ENCODE measurements at places on chromosomes 11 and 22.

- no peak for DNase-seq
Observed at GRCh38 chr11:73396251-73396930, 20.2 kb downstream of the RELT start.

GRCh38 chr11:69854713-69855112, 35.5 kb upstream of the FGF3 start:
- no peak for DNase-seq

- no peak for DNase-seq
Observed at GRCh38 chr11:131746201-131746600, 375.8 kb downstream of the NTM start.

DNA sequence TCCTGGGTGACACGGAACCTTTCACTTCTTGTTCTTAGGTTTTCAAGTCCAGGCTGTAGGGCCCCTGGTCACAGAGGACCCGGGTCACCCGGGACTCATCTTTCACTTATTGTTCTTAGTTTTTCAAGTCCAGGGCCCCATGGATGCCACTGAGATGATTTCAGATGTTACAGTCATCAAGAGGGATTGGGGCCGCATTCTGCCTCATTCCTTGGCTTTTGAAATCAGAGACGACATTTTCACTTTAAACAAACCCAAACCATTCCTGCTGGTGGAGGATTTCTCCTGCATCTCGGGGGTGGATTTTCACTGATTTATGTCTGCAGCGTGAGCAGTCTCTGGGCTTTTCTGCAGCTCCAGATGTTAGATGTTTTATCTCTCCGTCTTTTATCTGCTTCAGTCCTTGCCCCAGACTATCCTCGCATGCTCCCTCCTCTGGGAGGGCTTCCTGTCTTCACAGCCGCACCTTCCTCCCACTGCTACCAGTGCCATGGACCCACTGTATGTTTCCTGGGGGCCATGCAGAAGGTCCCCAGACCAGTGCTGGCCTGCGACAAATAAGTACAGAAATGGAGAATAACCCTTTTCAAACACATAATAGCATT, 27.4 kb downstream of the FBLN1 start:
- DNase-seq = no peak
